ENCODE measurements at places on chromosomes 12 and 14.

DNA sequence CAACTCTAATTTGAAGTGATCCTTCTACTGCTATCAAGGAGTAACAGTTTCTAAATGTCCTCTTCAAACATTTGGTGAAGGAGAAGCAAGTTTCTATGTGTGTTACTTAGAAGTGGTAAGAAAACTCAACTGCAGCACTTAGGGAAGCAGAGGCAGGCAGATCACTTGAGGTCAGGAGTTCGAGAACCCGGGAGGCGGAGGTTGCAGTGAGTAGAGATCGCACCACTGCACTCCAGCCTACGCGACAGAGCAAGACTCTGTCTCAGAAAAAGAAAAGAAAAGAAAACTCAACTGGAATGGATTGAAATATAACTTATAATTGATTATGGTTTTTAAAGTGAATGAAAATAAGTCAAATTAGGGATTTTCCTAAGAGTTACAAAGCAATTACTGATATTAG is 169.7 kb upstream of the ATP2B1 start:
- no peak for DNase-seq

DNA sequence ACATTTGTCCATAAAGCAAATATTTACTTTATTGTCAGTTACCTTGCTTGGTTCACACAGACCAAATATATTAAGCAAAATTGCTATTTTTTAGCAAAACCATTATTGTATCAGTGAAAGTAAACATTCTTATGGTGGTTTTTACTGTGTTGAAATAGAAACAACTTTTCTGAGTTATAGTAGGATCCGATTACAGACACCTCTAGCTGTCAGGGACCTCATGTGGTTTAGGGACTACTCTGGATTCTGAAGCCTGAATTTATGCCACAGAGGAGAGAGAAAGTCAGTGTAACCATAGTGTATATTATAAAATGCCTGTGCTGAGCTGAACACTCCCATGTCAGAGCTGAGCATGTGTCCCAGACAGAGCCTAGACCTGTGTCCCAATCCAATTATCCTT is 287.5 kb downstream of the FLRT2 start:
- DNase-seq: no peak

DNA sequence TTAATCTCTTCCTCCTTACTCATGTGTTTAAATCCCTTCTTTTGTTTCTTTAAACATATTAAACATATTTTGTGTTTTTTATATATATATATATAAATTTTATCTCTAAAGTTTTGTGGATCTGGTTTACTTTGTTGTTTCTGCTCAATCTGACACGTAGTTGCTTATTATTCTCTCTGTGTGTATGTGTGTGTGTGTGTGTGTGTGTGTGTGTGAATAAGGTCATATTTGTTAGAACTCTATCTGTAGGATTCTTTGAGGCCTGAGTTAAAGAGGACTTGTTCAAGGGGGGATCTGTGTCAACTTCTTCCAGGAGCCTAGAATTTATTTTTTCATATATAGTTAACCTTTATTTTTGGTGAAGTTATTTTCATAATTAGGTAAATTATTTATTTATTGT is 2.7 kb downstream of the GPR65 start:
- no peak for DNase-seq

- no peak for DNase-seq
These were observed 219.6 kb downstream of the KTN1 start for GRCh38 chr14:55799508-55800095.

GRCh38 chr14:62081951-62082350 is 319.7 kb downstream of the SNAPC1 start:
- no peak for DNase-seq

DNA sequence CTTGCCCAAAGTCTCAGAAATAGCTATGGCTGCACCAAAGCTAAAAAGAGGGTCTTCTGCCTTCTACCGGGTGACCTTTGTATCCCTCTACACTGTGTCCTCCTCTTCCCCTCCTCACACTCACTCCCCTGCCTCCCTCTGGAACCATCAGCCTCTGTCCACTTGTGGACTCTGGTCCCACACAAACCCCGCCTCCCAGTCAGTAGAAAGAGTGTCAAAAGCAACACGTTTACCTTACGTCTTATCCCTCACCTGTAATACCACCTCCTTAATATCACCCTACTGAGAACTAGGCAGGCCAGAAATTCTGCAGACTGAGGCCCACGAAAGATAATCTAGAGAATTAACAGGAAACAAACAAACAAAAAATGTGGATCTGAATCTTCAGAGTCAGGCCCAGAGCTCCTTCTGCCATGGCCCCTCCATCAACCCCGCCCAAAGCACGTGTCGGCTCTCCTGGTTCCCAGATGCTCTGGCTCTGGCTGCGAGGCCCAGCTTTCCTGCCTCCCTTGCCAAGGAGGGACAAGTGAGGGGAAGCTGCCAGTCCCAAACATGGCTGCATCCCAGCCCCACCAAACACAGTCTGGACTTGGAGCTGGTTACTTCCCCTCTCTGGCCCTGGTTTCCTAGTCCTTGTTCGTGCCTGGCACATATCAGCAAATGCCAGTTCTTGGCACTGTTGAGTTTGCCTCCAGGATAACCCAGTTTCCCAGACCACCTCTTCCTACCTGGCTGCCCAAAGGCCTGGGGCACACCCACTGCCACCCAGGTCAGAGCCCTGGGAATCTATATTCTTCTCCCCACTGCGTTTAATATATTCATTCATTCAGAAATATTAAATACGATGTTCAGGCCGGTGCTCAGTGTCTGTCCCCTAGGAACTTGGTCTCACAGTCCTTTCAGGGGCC is 2.7 kb downstream of the ACTN1 start:
- no peak for DNase-seq
